H1 (cell line): ENCODE measurements at places on chromosomes 2 and 18.

DNA sequence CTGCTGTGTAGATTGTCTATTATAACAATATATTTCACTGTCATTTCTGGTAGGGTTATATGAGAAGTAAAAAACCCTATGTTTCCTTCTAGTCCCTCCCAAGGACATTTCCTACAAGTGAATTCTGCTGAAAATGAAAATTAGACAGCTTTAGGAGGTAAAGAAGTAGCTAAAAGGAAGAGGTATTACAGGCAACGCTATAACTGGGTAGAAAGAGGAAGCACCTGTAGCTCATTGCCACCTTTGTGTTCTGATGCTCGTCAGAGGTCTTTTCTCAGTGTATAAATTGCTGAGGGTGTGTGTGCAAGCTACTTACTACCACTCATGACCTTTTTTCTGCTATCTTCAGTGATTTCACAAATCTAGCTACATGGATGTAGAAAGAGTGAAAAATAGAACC, 1.4 kb downstream of the DNAJC10 start:
- no peak for DNase-seq

- no peak for DNase-seq
Measured at GRCh38 chr2:235557903-235558302, 64.1 kb downstream of the AGAP1 start.

- no peak for DNase-seq
Measured at GRCh38 chr2:111121028-111121827, 514 bp downstream of the BCL2L11 start.

DNA sequence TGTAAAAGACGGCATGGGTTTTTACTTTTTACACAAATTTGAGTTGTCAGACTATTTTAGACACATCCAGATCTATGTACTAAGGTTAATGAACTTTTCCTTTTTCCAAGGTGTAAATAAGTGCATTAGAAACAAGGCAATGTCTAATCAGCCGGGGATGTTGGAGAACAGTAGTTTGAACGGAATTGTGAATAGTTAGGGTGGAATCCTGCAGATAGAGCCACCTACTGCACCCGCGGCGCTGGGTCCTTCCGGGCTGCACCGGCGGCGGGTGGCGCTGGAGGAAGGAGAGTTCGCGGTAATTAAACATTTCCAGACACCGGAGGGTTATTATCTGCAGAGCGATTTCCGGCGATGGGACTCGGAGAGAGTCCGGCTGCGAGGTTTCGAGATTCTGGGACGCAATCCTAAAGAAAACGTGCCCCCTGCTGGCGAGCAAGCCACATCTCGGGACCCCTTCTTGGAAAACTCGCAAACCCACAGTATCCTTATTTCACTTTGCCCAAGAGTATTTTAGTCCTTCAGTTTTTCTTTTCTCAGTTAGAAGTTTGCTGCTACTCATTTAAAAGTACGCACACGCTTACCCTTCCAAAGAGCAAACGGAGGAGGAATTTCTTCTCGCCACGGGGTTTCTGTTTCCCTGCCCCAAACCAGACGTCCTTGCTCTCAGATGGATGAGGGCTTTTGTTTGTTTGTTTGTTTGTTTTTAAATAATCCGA, 4.5 kb upstream of the OSR1 start:
- DNase-seq, result peak; percentile 80

DNA sequence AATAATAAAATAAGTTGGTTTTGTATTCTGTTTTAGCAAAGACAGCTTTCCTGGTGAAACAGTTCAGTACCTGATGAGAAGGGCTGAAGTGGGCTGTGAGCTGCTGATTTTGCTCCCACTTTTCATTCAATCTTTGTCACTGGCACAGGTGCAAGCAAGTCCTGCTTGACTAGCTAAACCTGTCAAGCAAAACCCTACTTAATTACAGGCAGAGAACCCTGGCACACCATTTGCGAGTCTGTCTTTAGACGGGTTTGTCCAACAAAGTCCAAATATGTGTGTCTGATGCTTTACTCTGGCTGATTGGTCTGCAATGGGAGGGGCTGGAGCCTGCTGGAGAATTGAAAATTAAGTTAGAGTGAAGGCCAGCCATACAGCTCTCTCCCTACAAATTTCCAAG, 267.2 kb downstream of the EPHA4 start:
- no peak for DNase-seq

DNA sequence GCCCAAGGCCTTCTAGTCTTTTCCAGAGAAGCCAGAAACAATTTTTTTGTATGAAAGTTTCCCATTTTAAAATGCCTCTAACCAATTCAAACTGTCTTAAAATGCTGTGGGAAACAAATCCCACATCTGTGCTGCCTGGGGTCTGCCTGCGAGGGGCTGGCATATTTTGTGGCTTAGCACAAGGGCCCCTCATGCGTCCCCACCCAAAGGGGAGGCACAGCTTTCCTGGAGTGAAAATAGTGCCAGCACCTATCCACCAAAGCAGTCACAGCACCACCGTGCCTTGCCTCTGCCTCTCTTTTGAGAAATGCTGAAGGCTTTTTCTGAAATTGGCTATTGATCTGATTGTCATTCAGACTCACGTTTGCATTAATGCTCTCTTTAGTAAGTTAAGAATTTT, 22.2 kb upstream of the GNAL start:
- DNase-seq, result no peak

DNA sequence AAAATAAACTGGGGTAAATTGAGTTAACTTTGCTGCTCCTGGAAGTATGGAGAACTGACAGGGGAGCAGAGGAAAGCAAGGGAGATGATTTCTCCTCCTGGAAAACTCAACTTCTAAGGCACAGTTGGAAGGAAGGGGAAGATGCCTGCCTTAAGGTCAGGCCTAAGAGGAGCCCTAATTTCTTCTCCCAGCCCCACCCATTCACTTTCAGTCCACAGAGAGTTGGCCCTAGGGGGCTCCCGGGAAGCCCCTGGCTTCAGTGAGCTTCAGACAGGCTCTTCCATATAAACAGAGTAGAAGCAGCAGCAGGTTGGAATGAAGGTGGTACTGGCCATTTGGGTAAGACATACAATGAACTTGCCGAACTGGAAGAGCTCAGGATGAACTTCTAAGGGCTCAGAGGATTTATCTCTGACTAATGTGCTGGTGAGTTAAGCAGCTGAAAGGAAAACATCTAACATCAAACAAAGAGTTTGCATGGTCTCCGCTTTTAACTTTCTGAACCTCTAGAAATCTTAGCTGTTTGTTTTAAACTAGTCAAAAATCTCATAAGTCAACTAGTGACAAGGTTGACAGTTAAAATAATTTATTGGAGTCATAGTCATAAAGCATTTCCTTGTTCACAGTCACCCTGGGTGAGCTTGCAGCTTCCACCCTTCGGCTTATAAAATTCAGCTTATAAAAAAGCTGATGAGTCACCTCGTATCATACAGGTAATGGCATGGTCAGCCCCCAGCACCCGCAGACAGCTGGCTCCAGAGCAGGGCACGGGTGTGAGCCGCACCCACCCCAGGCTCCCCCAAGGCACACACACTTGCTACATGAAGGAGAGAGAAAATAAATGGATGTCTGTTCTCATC, 9.8 kb downstream of the MALL start:
- DNase-seq, result peak; percentile 14

DNA sequence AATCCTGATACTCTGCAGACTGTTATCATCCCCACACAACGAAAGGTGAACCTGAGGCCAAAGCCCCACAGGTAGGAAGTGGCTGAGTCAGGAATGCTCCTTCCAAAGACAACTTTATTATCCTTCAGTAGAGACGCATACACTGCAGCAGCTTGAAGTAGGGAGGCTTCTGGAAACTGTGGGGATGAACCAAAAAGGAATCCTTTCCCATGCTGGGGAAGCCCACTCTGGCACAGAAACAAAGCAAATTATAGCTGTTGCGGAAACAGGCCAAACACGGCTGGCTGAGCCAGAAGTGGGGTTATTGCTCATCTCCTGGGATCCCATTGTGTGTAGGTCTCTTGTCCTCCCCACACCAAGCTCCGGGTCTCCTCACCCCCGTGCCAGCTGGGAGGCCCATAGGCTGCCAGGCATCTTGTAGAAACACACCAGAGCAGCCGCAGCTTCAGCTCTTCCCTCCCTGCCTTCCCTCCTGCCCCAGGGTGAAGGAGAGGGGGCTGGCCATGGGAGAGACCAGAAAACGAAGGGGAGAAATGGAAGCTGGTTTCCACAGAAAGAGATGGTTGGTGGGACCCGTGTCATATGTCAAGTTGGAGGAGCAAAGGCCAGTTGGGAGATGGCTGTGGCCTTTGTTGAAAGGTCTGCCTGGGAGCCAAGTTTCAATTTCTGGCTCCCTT, 176.9 kb upstream of the NABP1 start:
- DNase-seq, result no peak

GRCh38 chr18:59915606-59916005, 15.8 kb downstream of the PMAIP1 start:
- no peak for DNase-seq

- DNase-seq, result no peak
Measured at GRCh38 chr2:208255557-208256106, 761 bp upstream of the IDH1 start.
